T47D (cell line): ENCODE measurements at places on chromosomes 4 and X.
A peak's percentile ranks its signal among the peaks of the same experiment; 100 is the strongest.

DNA sequence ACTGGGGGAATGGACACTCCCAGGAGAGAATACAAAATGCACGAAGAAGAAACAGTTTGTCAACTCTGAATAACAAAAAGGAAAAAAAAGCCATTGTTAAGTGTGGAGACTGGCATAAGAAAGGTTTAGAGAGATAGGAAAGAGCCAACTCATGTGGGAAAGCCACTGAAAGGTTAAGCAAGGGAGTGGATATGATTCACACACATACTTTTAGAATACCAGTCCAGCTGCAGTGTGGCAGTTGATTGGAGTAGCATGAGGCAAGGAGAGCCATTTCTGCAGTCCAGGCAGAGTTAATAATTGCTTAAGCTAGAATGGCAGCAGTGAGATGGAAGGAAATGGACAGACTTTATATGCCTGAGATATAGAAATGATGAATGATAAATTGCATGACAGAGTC lies 36.9 kb upstream of the ADAD1 start:
- no peak for DNase-seq

- no peak for DNase-seq
These were observed 796.8 kb downstream of the ADGRL3 start for GRCh38 chr4:61996943-61997342.

- no peak for DNase-seq
These were observed 107.3 kb downstream of the JADE1 start for GRCh38 chr4:128916832-128917231.

- DNase-seq, result no peak
These were observed 51.6 kb downstream of the ATP8A1 start for GRCh38 chr4:42605264-42605663.

DNA sequence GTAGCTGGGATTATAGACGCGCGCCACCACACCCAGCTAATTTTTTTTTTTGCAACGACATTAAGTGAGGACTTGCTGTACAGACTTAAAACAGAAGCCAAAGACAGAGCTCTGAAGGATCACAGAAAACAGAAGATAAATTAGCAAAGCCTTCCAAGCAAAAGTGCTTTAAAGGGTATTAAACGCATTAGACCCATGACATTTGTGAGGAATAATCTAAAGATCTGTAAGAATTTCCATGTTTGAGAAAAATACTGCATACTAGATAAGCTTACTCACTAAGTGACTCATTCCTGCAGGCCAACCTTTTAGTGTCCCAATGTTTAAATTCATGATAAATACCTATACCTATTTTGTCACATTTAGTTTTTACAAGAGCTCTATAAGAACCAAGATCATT lies 27.4 kb downstream of the SMARCA1 start:
- no peak for DNase-seq

- no peak for DNase-seq
These were observed 536 bp downstream of the OTUD5 start for GRCh38 chrX:48956728-48957414.

DNA sequence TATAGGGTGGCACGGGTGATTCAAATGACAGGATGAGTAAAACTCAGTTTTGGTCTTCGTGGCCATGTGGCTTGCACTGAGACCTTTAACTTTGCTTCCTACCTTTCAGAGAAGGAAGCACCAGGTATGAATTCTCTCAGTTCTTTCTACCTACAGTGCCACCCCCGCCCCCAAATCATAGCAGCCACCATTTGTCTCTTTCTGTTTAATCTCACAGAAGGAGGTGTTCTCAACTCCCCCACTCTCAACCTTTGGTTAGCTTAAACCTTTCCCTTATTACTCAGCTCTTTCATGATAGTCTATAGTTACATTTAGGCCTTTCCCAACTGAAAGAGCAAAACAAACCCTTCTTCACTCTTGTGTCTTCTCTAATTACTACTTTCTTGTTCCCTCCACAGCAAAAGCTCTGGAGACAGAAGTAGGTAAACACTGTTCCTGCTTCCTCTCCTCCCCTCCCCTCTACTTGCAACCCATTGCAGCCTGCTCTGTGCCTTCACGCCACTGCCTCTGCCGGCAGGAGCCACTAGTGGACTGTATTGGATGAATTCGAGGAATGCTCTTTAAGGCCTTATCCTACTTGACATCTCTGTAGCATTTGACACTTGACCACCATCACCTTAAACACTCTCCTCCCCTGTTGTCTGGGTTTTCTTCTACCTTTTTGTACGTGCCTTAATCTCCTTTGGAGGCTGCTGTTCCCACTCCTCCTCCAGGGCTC lies 123.7 kb downstream of the AFF1 start:
- peak; percentile 57 for DNase-seq

DNA sequence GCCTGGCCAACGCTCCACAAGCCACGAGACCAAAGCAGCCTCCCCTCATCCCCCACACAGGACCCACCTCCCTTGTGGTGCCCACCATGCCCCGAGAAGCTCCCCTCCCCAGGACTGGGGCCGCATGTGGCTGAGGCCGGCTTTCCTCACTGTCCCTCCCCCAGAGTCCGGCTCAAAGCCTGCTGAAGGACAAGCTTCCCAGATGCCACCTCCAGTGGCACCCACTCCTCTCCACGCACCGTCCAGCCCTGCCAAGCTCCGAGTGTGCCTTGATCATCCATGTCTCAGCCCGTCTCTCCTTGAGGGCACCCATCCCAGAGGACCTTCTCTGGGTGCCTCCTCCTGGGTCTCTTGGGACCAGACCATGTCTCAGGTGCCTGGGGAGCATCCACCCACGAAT lies 58.8 kb upstream of the MXD4 start:
- DNase-seq, result no peak
